ENCODE measurements at places on chromosomes 2 and 18.

GRCh38 chr18:5939801-5940667, 44.7 kb upstream of the TMEM200C start:
- no peak for DNase-seq

DNA sequence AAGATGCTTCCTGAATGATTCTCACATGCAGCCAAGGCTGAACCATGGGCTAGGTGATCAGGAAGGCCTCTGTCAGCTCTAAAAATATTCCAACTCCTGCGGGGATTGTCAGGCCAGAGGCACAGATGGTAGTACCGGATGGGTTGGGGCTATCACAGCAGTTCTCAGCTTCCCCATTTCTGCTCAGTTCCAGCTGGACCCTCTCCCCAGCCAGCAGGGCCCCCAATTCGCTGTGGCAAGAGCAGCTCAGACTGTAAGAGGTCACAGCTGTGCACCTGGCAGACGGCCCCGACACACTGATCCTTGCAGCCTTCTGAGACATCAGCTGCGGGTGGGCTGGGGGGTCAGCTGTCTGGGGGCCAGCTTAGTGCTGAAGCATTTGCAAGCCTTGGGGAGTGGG, 43.6 kb upstream of the TCF7L1 start:
- DNase-seq: no peak

DNA sequence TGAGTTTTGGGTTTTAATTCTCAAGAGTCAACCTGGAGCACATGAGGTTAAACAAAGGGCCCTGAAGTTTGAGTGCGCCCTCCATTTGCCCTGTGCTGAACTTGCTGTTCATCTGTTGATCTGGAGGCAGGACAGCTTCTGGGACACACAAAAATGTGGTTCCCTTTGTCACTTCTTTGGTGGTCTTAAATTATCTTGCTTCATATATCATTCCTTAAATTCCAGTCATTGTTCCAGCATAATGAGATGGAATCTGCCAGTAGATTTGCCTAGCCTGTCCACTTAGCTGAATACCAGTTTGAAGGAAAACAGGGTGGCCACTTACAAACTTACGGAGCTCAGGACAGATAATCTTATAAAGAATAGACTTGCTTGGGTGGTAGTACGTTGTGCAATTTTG, 916 bp downstream of the CETN1 start:
- no peak for DNase-seq

- DNase-seq: no peak
Measured at GRCh38 chr2:148021059-148021861, at the start of gene MBD5. TSS of gene MBD5 (plus strand) at chr2:148021091.

DNA sequence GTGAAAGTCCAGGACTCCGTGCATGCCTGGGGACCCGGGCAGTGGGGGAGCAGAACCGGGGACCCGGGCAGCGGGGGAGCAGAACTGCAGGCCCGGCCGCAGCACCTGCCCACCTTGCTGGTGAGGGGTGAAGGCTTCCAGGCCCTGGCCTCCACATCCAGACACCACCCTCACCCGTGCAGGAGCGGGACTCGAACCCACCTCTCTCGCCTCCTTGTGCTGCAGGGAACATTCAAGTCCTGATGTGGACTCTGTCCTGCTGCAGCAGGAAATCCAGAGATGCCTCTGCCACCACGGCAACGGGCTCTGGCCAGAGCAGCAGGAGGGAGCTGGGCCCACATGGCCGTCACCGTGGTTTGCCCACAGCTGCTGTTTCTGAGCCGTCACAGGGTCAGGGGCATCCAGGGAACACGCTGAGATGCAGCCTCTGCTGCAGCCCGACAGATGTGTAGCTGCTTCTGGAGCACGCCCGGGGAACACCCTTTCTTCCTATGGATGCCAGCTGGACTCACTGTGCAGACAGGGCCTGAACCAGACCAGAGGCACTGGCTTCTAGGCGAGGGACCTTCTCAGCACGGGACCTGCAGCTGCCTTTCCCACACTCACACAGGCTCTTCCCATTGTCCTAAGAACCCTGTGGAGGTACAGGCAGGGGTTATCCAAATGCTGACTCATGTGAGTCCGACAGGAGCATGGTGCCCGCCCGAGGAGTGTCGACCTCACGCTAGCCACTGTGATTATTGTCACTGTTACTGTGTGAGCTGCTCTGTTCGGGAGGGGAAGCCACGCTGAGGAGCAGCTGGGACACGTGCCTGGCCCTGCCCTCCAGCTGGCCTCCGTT, 89.2 kb upstream of the CTDP1 start:
- no peak for DNase-seq

DNA sequence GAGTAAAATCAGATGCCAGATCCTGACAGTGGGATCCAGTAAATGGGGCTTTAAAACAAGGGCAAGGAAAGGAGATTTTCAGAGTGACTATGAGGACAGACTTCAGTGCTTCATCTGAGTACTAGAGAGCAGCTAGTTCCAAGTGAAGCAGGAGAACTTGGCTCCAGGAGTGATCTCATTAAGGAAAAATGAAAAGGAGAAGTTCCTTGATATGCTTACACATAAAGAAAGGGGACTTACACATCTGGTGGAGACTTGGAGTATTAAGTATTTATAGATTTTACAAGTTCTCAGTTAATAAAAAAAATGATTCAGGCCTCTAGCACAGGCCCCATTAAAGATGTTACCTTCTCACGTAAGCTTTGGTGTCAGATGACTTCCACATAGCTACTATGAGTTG, 105.8 kb downstream of the ICOS start:
- no peak for DNase-seq

- DNase-seq: peak; percentile 92
Measured at GRCh38 chr2:15115776-15116175, 445.4 kb downstream of the NBAS start.
